ENCODE measurements at places on chromosomes 1 and 21. TPM values are rescaled to one million over a fixed set of nuclear protein-coding genes. Genes with fewer than 3 reads are reported as not detected.
A peak's percentile ranks its signal among the peaks of the same experiment; 100 is the strongest.

- no peak overlapping the region for H3K4me3 ChIP-seq
- DNase-seq: no peak
- H3K36me3 ChIP-seq: no peaks in the 10 kb centered on the region
- no peak overlapping the region for H3K27ac ChIP-seq
These were observed 116.8 kb downstream of the NME7 start for GRCh38 chr1:169250795-169251194.

Gene CD1D
- not detected for total RNA-seq

DNA sequence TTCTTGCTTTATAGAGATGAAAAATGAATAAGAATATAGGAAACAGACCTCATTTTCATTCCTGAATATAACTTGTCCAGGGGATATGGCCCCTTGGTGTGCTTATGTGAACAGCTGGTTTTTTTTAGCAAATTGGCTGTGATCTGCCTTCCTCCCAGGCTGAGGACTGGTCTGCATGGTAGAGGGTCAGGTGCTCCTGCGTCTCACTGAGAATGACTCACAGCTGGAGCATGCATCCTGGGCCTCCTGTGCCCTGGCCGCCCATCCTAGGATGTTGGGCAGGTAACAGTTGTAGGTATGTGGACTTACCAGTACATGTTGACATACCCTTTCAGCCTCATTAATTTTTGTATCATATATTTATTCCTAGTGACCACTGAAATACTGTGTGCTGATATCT is 29.8 kb downstream of the AGT start:
- no peak overlapping the region for H3K27ac ChIP-seq
- no peaks in the 10 kb centered on the region for H3K4me1 ChIP-seq
- DNase-seq: no peak
- H3K4me3 ChIP-seq: no peak overlapping the region
- H3K36me3 ChIP-seq: peaks cover 57% of the 10 kb centered on the region
- H3K27me3 ChIP-seq: no peaks in the 10 kb centered on the region

DNA sequence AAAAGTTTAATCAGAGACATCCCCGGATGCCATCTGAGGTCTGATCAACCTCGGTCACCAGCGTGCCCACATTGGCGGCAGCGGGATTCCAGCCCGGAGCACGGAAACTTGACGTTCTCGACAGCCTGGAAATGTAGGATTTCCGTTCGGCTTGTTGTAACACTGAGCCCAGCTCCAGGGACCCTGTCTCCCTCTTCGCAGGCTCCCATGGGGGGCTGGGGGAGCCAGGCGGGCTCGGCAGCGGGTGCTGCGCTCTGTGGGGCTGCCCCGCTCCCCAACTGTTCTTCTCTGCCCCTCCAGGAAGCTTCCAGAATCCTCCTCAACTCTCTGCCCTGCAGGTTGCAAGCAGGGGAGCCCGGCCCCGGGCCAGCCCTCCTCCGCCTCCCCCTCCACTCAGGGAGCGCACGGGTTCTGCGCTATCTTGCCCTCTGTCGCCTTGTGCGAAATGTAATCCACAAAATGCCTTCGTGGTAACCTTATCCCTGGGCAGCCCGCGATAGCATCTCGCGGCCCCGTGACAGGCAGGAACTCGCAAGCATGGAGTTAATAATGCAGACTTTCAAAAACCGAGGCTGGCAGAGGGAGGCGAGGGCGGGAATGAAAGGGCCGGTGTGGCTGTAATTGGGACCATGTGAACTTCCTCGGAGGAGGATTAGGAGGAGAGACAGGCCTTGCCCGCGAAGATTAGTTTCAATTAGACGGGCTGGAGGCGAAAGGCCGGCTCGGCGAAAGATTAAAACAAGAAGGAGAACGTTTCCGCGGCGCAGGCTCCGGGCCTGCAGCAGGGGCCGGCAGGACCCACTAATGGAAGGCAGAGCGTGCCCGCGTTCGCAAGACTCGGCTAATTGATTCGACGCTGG is 53.9 kb upstream of the TTC34 start:
- no peak overlapping the region for H3K4me3 ChIP-seq
- H3K27ac ChIP-seq: no peak overlapping the region
- no peaks in the 10 kb centered on the region for H3K27me3 ChIP-seq
- no peaks in the 10 kb centered on the region for H3K36me3 ChIP-seq
- no peaks in the 10 kb centered on the region for H3K4me1 ChIP-seq

DNA sequence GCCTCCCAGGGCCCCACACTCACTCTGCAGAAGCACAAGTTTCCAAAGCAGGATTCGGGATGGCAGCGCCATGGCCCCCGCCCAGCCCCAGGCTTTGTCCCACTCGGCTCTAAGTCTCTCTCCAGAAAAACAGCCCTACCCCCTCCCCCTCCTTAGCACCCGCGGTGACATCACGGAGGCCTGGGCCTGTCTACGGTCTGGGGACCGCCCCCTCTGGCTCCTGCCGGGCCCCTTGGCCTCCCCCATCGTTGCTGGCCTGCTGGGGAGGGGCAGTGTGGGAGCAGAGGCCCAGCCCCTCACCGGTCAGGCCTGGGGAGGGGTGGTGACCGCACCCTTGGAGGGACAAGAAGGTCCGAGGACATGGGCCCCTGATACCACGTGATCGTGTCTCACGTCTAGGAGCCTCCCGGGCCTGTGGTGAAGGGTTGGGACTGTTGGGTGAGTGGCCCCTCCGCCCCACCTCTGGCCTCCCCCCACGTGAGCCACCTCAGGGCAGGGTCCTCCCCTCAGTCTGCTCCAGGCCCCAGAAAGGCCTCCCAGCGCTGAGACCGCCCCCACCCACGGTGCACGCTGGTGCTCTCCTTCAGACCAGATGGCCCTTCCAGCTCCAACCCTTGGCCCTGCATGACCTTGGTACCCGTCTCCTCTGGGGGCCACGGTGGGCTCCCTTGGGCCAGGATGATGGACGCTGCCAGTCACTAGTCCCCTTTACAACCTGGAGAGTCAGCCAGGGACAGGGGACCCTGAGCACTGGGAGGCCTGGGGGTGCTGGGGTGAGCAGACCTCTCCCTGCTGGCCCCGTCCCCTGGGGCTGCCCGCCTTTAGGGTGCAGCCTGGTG is at the start of gene MXRA8:
TSS of gene MXRA8 (minus strand) at position 123 of the 839 bp plus-strand sequence. CDS start at position 72, 51 bp downstream.
- peak within 1 kb of the TSS; percentile 54 for H3K4me3 ChIP-seq
- DNase-seq: peak; percentile 87
- peaks cover 12% of the 10 kb centered on the region for H3K36me3 ChIP-seq
- peaks cover 65% of the 10 kb centered on the region for H3K4me1 ChIP-seq

DNA sequence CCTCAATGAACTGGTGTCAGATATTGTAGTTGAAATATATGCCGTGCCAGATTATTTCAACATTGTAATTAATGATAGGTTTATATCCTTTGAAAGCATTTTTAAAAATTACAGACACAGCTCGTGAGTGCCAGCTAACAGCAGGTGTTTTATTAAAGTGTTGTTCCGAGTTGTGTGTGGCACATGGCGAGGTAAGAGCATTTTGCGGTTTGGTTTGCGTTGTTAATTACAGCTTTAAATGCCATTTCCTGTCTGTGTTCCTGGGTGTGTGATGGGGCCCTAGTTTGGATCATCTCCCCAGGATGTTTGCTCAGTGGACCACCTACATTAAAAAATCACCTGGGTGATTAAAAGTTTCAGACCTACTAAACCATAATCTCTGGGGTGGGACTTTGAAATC is 97.4 kb downstream of the PRDM2 start:
- peaks cover 7% of the 10 kb centered on the region for H3K36me3 ChIP-seq
- H3K4me3 ChIP-seq: no peak overlapping the region
- no peaks in the 10 kb centered on the region for H3K27me3 ChIP-seq
- H3K4me1 ChIP-seq: peaks cover 9% of the 10 kb centered on the region
- H3K27ac ChIP-seq: no peak overlapping the region
- no peak for DNase-seq

- H3K4me3 ChIP-seq: no peak overlapping the region
- no peaks in the 10 kb centered on the region for H3K36me3 ChIP-seq
- no peaks in the 10 kb centered on the region for H3K4me1 ChIP-seq
- DNase-seq: no peak
These were observed 30.2 kb downstream of the EVA1C start for GRCh38 chr21:32442566-32443318.

GRCh38 chr1:154575147-154575927 is 7.8 kb downstream of the CHRNB2 start:
- H3K36me3 ChIP-seq: peaks cover 13% of the 10 kb centered on the region
- DNase-seq: no peak
- H3K27me3 ChIP-seq: no peaks in the 10 kb centered on the region
- no peaks in the 10 kb centered on the region for H3K4me1 ChIP-seq

- H3K36me3 ChIP-seq: no peaks in the 10 kb centered on the region
- no peak overlapping the region for H3K27ac ChIP-seq
- no peaks in the 10 kb centered on the region for H3K4me1 ChIP-seq
These were observed 53.1 kb upstream of the CACNA1E start for GRCh38 chr1:181430015-181430885.

GRCh38 chr1:151565502-151566189 is 25.5 kb downstream of the TUFT1 start:
- H3K4me3 ChIP-seq: no peak overlapping the region
- no peak for DNase-seq
- no peak overlapping the region for H3K27ac ChIP-seq
- peaks cover 21% of the 10 kb centered on the region for H3K36me3 ChIP-seq
- H3K4me1 ChIP-seq: no peaks in the 10 kb centered on the region

GRCh38 chr21:40531431-40532110 is 315.4 kb downstream of the DSCAM start:
- no peaks in the 10 kb centered on the region for H3K27me3 ChIP-seq
- no peaks in the 10 kb centered on the region for H3K36me3 ChIP-seq
- no peak overlapping the region for H3K27ac ChIP-seq
- DNase-seq: no peak

- peaks cover 41% of the 10 kb centered on the region for H3K36me3 ChIP-seq
- DNase-seq: no peak
- no peaks in the 10 kb centered on the region for H3K27me3 ChIP-seq
- no peak overlapping the region for H3K4me3 ChIP-seq
- no peak overlapping the region for H3K27ac ChIP-seq
These were observed 49.8 kb downstream of the DHX9 start for GRCh38 chr1:182888736-182889531.

Gene PEA15
- total RNA-seq: 178 TPM

Gene FCRL2
- total RNA-seq: not detected

DNA sequence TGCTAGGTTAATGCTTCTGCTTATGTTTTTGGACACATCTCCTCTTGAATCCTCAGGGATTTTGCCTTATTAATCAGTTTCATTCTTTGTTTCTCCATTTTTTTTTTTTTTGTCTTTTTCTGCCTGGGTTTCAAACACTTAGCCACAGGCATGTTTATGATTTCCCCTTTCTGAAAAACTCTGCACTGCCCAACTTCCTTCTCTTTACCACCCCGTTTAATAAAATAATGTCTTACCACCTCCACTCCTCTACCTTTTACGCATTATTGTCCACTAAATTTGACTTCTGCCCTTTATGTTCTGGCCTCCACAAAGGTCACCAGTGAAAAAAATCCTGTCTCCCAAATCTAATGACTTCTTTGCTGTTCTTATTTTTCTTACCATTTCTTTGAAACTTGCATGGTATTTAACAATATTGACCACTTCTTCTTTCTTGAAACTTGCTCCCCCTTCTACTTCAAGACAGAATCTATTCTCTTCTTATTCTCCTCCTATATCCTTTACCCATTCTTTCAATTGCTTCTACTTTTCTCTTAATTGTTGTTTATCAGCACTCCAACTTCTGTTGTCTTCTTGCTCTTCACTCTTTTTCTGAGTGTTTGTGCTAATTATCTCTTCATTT is 150.3 kb downstream of the TNFSF18 start:
- no peaks in the 10 kb centered on the region for H3K36me3 ChIP-seq
- no peaks in the 10 kb centered on the region for H3K27me3 ChIP-seq
- H3K27ac ChIP-seq: no peak overlapping the region
- no peak overlapping the region for H3K4me3 ChIP-seq
- H3K4me1 ChIP-seq: no peaks in the 10 kb centered on the region

Gene TIAM1
- 2.7 TPM for total RNA-seq

DNA sequence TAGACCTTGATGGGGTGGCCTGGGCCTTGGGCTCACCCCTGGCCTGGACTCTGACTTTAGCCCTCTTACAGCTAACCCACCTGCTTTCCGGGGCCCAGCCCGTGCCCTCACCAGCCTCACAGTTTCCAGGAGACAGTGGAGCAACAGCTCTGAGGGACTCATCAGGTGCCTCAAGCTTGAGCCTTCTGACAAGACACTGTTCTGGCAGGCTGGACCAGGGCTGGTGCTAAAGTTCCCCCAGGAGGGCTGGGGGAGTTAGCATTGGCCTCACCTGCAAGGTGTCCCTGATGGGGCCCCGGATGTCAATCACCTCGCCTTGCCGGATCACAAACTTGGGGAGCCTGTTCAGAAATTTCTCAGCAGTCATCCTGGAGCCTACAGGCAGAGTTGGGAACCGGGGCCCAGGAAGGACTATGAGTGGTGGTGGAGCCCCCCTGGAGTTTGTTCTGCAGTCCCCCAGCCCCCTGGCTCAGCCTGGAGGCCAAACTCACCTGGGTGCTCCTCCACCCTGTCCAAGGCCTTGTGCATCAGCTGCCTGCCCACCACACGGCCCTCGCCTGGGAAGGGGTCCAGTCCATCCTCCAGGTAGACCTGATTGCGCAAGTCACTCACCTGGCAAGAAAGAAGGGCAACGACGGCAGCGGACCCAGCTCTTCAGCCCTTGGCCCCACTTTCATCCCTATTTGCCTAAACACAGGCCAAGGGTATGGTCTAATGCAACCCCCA is 4.1 kb downstream of the SH3BGRL3 start:
- DNase-seq: no peak
- no peaks in the 10 kb centered on the region for H3K36me3 ChIP-seq
- H3K27me3 ChIP-seq: no peaks in the 10 kb centered on the region
- H3K4me3 ChIP-seq: no peak overlapping the region
- peaks cover 33% of the 10 kb centered on the region for H3K4me1 ChIP-seq

- H3K27me3 ChIP-seq: no peaks in the 10 kb centered on the region
- no peaks in the 10 kb centered on the region for H3K4me1 ChIP-seq
- no peak overlapping the region for H3K4me3 ChIP-seq
- H3K36me3 ChIP-seq: peaks cover 37% of the 10 kb centered on the region
- DNase-seq: no peak
- H3K27ac ChIP-seq: no peak overlapping the region
These were observed 73.5 kb downstream of the VPS26C start for GRCh38 chr21:37193676-37194075.

DNA sequence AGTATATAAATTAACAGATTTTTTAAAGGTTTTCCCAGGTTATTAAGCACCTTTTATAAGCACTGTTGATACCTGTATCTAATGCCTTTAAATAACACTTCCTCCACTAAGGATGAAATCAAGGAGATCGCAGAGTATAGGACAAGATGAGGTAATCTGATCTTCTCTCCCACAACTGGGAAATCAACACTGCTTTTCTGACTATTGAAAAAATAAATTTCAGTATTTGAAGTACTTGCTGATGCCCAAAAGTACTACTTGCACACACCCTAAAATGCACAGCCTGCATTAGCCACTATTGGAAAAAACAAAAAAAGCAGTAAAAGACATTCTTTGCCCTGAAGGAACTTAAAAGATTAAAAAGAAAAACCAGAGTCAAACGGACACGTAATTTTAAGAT is 48.6 kb downstream of the PUM1 start:
- DNase-seq: no peak
- H3K27ac ChIP-seq: no peak overlapping the region
- H3K4me1 ChIP-seq: no peaks in the 10 kb centered on the region
- H3K4me3 ChIP-seq: no peak overlapping the region

Gene TSPEAR
- total RNA-seq: not detected

GRCh38 chr1:184476187-184476586 is 89.4 kb downstream of the C1orf21 start:
- H3K27ac ChIP-seq: no peak overlapping the region
- H3K4me3 ChIP-seq: no peak overlapping the region
- no peak for DNase-seq
- H3K27me3 ChIP-seq: no peaks in the 10 kb centered on the region
- H3K36me3 ChIP-seq: no peaks in the 10 kb centered on the region
- no peaks in the 10 kb centered on the region for H3K4me1 ChIP-seq

GRCh38 chr1:206445116-206445515 is 25.2 kb upstream of the IKBKE start:
- no peaks in the 10 kb centered on the region for H3K27me3 ChIP-seq
- peaks cover 9% of the 10 kb centered on the region for H3K4me1 ChIP-seq
- no peak overlapping the region for H3K4me3 ChIP-seq
- peaks cover 52% of the 10 kb centered on the region for H3K36me3 ChIP-seq
